Chondrocyte (in vitro differentiated cells): ENCODE measurements at places on chromosomes 6 and 20. TPM values are rescaled to one million over a fixed set of nuclear protein-coding genes. Genes with fewer than 3 reads are reported as not detected.

DNA sequence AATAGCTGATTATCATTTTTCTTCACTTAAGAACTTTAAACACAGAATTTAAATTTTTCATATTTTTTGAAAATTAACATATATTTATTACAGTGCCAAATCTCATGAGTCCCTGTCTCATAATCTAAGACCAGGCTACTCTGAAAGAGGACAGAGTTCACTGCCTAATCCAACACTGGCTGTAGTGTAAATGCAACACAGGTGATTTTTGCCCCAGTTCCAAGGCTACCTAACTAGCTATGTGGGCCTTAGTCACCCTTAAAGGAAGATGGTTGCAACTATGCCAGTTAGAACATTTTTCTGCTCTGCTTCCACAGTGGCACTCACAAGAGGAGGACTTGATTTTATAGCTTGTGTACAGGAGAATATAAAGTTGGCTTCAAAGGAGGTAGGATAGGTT lies 4.9 kb downstream of the SLC25A27 start:
- H3K4me3 ChIP-seq: no peak overlapping the region
- no peaks in the 10 kb centered on the region for H3K36me3 ChIP-seq
- no peak overlapping the region for H3K27ac ChIP-seq
- H3K27me3 ChIP-seq: peaks cover 3% of the 10 kb centered on the region

GRCh38 chr20:35021063-35021462 lies 65.4 kb downstream of the MYH7B start:
- no peak overlapping the region for H3K27ac ChIP-seq
- H3K4me1 ChIP-seq: no peaks in the 10 kb centered on the region
- no peak overlapping the region for H3K4me3 ChIP-seq
- H3K27me3 ChIP-seq: no peaks in the 10 kb centered on the region

DNA sequence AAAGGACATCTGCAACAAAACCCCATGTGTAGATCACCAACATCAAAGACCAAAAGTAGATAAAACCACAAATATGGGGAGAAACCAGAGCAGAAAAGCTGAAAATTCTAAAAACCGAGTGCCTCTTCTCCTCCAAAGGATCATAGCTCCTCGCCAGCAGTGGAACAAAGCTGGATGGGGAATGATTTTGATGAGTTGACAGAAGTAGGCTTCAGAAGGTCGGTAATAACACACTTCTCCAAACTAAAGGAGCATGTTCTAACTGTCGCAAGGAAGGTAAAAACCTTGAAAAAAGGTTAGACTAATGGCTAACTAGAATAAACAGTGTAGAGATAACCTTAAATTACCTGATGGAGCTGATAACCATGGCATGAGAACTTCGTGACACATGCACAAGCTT lies 109.9 kb upstream of the SYNCRIP start:
- peaks cover 19% of the 10 kb centered on the region for H3K27me3 ChIP-seq
- peaks cover 5% of the 10 kb centered on the region for H3K36me3 ChIP-seq
- no peak for DNase-seq
- no peak overlapping the region for H3K27ac ChIP-seq
- no peak overlapping the region for H3K4me3 ChIP-seq

DNA sequence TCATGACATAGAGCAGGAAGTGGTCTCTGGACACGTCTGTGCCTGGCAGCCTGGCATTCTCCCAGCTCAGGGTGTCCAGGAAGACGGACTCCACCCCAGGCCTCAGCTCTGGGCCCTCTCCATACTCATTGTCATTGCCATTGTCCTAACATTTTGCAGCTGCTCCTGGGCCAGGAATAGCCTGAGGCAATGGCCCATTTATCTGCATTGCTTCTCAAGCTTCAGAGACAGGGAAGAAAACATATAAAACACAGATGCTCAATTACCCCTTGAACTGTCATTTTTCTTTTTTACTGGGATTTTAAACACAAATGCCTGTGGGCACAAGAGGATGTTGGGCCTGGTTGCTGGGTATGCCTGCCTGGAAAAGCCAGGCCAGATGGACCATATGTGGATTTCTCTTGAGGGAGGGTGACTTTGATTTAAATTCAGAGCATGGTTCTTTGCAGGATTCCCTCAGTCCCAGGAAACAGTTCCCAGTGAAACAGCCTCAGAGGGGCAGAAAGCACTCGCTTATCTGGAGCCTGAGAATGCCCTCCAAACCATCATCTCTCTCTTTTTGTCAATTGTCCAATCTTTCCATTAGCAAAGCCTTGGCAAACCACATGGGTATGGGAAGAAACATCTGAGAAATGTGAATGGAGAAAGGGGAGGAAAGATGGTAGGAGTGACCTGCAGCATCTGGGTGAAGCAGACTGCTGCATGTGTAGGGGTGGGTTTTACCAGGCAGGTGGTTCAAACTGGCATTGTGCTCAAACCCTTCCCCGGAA lies 17.9 kb downstream of the LAMP5 start:
- no peak overlapping the region for H3K4me3 ChIP-seq
- no peaks in the 10 kb centered on the region for H3K36me3 ChIP-seq
- H3K4me1 ChIP-seq: peaks cover 26% of the 10 kb centered on the region
- DNase-seq: no peak

DNA sequence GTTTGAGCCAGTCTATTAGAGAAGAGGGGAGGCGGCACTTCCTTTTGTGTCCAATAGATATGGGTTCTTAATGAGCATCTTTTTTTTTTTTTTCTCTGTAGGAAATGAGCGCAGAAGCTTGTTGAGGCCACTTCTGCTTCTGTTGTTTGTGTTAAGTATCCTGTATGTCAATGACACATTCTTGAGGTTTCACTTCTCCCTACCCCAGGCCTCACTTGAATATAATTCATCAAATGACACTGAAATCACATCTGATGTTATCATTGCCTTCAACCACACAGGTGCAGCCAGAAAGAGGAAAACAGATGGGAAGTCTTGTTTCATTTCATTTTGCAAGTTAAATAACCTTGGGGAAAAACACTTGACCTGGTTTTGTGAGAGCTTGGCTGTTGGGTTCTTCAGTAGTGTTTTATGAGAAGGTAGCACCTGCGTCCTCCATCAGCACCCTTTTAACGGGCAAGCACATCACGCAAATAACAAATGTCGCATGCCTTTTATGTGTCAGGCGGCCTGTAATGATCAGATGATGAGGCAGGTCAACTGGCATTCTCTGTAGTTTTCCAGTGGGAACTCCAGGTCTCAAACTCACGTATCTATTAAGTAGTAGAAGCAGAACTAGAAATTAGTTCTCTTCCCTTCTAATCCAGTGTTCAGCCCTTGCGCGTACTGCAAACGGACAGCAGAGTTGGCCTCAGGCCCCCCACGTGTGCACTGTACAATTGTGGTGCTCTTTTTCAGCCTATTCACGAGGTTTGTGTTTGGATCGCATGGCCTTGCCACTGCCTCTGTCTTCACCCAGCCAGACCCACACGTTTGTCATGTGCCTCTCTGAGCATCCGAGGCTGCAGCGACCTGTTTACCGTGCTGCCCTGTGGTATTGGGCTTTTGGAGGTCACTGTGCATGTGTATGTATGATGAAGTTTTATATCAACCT lies 23.5 kb downstream of the PLEKHG1 start:
- peaks cover 14% of the 10 kb centered on the region for H3K4me1 ChIP-seq
- H3K27me3 ChIP-seq: peaks cover 2% of the 10 kb centered on the region
- no peak overlapping the region for H3K27ac ChIP-seq
- no peak for DNase-seq

SNAP25 gene
- total RNA-seq: 0.46 to 0.65 TPM (median 0.60 TPM) in 3 replicates

DNA sequence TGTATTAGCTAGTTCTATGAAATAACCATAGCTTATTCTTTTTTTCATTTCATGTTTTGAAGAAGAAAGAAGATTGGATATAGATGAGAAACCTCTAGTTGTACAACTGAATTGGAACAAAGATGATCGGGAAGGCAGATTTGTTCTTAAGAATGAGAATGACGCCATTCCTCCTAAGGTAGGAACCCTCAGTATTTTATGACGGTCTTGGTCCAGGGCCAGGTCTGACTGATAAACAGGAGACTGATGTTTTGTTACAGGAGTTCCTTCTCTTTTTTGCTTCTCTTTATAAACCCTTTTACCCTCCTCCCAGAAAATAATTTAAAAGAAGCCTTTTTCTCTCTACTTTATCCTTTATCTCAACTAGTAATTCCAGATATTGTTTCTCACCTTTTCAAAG lies 43.6 kb downstream of the AFDN start:
- H3K36me3 ChIP-seq: peaks cover 30% of the 10 kb centered on the region
- peaks cover 8% of the 10 kb centered on the region for H3K4me1 ChIP-seq
- H3K27me3 ChIP-seq: no peaks in the 10 kb centered on the region

CNKSR3 gene
- total RNA-seq: 11.5 to 14.2 TPM (median 12.8 TPM) in 3 replicates

DNA sequence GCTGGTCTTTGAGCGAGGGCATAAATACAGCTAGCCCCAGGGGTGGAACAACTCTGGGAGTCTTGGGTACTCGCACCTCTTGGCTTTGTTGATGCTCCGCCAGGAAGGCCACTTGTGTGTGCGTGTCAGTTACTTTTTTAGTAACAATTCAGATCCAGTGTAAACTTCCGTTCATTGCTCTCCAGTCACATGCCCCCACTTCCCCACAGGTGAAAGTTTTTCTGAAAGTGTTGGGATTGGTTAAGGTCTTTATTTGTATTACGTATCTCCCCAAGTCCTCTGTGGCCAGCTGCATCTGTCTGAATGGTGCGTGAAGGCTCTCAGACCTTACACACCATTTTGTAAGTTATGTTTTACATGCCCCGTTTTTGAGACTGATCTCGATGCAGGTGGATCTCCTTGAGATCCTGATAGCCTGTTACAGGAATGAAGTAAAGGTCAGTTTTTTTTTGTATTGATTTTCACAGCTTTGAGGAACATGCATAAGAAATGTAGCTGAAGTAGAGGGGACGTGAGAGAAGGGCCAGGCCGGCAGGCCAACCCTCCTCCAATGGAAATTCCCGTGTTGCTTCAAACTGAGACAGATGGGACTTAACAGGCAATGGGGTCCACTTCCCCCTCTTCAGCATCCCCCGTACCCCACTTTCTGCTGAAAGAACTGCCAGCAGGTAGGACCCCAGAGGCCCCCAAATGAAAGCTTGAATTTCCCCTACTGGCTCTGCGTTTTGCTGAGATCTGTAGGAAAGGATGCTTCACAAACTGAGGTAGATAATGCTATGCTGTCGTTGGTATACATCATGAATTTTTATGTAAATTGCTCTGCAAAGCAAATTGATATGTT lies 19.2 kb downstream of the IRF4 start:
- peaks cover 11% of the 10 kb centered on the region for H3K4me1 ChIP-seq
- H3K27ac ChIP-seq: no peak overlapping the region
- no peak overlapping the region for H3K4me3 ChIP-seq
- peaks cover 2% of the 10 kb centered on the region for H3K36me3 ChIP-seq
- H3K27me3 ChIP-seq: peaks cover 53% of the 10 kb centered on the region
- DNase-seq: no peak

GRCh38 chr20:46188866-46189541 lies 70.9 kb downstream of the CD40 start:
- H3K27ac ChIP-seq: no peak overlapping the region
- DNase-seq: no peak
- H3K27me3 ChIP-seq: peaks cover 32% of the 10 kb centered on the region
- H3K4me1 ChIP-seq: no peaks in the 10 kb centered on the region
- no peak overlapping the region for H3K4me3 ChIP-seq
- no peaks in the 10 kb centered on the region for H3K36me3 ChIP-seq

DNA sequence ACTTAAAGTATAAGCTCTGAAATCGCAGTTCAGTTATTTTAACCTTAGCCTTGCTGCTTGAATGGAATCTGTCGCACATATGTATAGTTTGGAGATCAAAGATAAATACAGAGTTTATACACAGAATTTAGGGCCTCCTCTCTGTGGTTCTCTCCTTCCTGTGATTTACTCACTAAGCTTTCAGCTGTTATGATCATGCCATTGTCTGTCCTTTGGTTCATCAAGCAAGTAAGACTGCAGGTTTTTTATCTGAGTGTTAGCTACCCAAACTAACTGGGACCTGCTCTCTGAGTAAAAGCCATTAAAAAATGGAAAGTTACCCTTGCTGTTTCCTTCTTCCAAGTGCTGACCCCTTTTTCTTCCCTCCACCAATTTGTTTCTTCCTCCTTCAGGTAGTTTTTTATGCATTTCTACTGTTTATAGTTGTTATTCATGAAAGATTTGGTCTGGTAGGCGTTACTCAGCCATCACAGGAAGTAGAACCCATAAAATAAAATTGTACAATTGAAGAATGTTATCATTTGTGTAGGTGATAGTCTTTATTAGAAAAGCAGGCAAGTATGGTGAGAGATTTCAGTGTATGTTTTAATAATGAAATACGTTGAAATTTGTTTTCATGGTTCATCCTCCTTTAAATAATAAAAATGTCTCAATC lies 33.7 kb upstream of the SUMO4 start:
- H3K27ac ChIP-seq: no peak overlapping the region
- no peak overlapping the region for H3K4me3 ChIP-seq
- peaks cover 17% of the 10 kb centered on the region for H3K4me1 ChIP-seq

CCN5 gene
- total RNA-seq: 1.6 to 1.7 TPM (median 1.7 TPM) in 3 replicates

DNA sequence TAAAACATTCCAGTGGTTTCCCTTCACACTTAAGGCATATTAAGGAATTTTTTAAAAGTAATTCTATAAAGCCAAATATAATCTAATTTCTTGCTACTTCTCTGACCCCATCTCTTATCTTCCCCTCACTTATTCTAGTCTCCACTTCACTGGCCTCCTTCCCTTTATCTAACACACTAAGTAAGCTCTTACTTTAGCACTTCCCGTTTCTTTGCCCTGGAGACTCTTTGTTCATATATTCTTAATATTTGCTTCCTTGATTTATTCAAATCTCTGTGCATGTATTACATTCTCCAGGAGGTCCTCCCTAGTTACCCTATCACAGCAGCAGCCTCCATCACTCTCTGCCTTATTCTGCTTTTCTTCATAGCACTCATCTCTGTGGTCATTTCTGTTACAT lies 20.3 kb downstream of the GTPBP2 start:
- peak overlapping the region; percentile 27 for H3K27ac ChIP-seq
- DNase-seq: no peak
- peaks cover 14% of the 10 kb centered on the region for H3K36me3 ChIP-seq
- H3K27me3 ChIP-seq: no peaks in the 10 kb centered on the region

DNA sequence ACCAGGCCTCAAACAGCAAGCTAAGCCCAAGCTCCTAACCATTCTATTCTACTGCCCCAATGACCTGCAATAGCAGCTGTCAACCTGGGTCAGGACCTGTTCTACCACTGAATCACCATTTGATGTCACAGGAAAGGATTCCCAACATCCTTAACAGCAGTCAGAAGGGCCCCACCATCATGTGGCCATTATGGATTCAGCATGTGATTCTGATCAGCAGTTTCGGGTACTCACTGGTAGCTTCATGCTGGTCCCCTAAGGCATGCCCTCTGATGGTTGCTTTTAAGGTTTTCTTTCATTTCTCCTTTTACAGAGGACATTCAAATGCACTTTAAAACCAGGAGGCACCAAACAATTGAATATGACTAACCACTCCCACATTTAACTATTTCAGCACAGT lies 37.3 kb upstream of the MAP7 start:
- H3K27me3 ChIP-seq: no peaks in the 10 kb centered on the region
- no peak for DNase-seq
- peaks cover 10% of the 10 kb centered on the region for H3K36me3 ChIP-seq

GRCh38 chr6:167706313-167707109 lies 120.2 kb upstream of the AFDN start:
- H3K4me3 ChIP-seq: no peak overlapping the region
- H3K27me3 ChIP-seq: peaks cover 10% of the 10 kb centered on the region
- no peaks in the 10 kb centered on the region for H3K4me1 ChIP-seq
- no peaks in the 10 kb centered on the region for H3K36me3 ChIP-seq
- no peak overlapping the region for H3K27ac ChIP-seq

GRCh38 chr6:29510746-29511300 lies 23.1 kb upstream of the MAS1L start:
- H3K27ac ChIP-seq: no peak overlapping the region
- H3K4me3 ChIP-seq: no peak overlapping the region
- no peaks in the 10 kb centered on the region for H3K36me3 ChIP-seq

- H3K4me3 ChIP-seq: no peak overlapping the region
- no peaks in the 10 kb centered on the region for H3K27me3 ChIP-seq
- H3K27ac ChIP-seq: peak overlapping the region; percentile 32
Measured at GRCh38 chr6:42100029-42100901, 42.2 kb downstream of the C6orf132 start.
